ENCODE measurements at places on chromosomes 7 and 10.

DNA sequence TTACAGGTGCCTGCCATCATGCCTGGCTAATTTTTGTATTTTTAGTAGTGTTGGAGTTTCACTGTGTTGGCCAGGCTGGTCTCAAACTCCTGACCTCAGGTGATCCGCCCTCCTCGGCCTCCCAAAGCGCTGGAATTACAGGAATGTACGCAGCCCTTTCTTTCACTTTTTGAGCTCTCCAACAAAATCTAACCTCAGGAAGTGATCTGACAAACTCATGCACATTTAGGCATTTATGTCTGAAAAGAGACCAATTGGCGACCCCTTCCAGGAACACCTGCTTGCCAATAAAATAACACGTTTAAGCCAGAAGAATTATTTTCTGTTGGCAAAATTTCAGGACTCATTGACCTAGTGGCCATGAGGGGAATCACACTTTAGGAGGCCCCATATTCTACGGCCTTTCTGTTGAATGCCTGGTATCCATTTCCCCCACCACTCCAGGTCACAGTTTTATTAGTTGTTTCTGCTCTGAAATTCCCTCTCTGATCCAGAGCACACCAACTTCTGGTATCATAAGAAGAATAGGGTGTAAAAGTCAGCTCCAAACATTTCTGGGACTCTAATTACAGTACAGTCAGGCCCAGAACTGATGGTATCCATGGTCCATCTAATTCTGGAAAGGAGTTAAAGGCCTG, 65.8 kb upstream of the FRMD4A start:
- DNase-seq = no peak

GRCh38 chr7:132446260-132446659, 130.0 kb downstream of the PLXNA4 start:
- DNase-seq = peak; percentile 83

- DNase-seq = no peak
Measured at GRCh38 chr7:135743907-135744731, 4.5 kb downstream of the FAM180A start.

DNA sequence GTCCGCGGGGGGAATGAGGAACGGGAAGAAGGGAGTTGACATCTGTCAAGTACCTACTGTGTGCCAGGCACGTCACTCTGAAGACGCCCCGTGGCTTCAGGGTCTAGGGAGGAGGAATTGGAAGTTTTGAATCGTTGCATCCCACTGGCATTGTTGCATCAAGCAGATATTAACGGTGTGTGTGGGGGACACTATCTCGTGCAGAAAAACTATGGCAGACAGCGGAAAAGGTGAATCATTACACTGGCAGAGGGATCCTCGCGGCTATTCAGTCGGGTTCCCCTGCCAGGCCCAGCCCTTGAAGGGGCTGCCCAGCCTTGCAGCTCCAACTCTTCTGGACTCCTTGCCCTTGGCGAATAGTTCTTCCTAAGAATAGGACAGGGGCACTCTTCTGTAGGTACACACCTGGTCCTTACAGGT, 1.0 kb upstream of the KIAA1549 start:
- no peak for DNase-seq

DNA sequence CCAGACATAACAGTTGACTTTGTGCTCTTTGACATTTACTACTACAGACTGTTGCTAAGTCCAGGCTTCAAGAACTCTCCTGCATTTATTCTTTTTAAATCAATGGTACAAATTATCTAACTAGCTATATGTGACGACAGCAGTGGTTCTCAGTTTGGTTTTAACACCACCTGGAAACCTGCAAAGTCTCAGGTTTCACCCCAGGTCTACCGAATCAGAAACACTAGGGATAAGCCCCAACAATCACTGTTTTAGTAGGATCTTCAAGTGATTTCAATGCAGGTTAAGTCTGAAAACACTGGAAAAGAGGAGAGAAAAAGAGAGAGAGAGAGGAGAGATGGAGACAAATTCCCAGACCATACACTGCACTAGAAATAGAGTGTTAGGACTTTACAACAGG, 519.0 kb downstream of the PCDH15 start:
- no peak for DNase-seq

- DNase-seq = no peak
Measured at GRCh38 chr7:79988653-79989052, 146.0 kb upstream of the GNAI1 start.

DNA sequence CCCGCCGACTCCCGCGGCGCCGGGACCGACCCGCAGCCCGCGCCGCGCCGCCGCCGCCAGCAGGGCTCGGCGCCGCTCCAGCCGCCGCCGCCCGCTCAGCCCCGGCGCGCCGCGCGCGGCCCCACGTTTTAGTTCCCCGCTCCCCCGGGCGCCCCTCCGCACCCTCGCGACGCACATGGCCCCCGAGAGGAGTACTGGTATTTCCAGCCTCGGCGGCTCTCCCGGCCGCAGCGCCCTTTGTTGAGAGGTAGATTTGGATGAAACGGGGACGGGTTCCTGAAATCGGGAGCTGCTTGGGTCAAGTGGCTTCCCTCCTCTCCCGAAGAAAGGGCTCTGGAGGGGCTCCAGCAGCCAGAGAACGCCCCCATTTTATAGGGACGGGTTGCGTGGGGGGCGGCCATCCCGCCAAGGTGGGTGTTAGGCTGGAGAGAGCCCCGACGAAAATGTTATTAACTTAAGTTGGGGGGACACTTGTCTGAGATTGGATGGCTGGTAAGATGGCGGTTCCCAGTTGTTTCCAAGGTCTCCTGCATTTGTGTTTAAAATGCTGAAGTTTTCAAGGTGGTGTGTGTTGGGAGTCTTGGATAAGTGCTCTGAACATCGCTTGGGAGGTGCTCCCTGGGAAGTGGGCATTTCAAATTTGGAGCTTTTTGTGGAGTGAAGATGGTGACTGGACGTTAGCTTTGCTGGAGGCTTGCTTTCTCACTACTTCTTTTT, 1.2 kb downstream of the BMI1 start:
- DNase-seq = no peak

DNA sequence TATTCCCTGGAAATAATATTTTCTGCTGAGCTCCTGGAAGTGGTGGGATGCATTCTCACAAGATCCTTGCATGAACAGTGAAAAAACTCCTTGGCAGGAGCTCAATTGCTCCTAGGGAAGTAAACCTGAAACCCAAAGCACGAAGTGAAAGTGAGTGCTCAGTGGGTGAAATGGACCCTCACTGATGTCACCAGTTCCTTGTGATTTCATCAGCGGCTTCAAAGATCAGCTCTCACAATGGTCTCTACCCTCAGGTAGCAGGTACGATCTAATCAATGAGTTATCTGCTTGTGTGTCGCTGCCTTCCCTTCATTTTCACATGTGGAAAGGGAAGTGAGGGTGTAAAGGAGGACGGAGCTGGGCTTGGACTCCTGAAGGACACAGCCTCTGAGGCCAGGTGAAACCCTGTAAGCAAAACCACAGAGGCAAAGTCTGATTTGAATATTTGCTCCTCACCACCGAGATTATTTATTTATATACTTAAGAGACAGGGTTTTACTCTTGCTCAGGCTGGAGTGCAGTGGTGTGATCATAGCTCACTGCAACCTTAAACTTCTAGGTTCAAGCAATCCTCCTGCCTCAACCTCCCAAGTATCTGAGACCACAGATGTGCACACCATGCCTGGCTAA, 255.4 kb upstream of the LYZL1 start:
- no peak for DNase-seq

DNA sequence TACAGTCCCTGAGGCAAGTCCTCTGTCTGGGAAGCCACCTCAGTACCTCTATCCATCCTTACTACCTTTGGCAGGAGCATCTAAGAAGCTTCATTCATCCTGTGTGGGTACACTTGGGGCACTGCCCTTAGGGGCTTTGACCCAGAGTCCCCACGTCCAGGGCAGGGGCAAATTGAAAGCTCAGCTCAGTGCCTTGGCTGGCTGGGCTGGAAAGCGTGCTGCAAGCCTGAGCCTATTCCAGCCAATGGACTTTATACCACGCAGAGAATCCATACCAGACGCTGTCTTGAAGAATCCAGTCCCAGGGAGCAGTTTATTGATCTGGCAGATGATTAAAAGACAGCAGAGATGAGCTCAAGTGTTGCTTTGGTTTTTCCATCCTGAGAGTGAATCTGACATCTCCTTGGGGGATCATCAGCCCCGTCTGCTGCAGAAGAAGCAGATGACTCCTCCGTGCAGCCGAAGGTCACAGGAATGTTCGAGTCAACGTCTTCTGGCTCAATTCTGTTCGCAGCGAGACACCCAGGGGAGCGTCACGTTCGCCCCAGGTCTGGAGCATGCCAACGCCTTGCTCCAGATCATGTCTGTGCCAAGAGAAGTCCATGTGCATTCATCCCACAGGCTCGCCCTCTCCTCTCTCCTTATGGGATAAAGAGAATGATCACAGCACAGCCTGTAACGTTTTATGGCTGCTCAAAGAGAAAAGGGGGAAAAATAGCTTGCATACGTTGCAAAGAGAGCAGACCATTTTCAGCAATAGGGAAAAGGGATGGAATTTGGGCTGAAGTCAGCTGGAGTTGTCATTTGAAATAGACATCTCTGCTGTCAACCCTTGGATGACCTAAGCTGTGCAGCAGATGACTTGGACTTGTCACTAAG, 35.8 kb upstream of the LYZL1 start:
- DNase-seq = no peak

DNA sequence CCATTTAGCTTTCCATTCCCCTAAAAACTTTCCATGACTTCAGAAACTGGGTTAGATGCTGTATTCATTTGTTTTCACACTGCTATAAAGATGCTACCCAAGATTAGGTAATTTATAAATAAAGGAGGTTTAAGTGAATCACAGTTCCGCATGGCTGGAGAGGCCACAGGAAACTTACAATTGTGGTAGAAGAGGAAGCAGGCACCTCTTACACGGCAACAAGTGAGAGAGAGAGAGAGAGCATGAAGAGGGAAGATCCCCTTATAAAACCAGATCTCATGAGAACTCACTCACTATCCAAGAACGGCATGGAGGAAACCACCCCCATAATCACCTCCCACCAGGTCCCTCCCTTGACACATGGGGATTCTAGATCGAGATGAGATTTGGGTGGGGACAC, 336.8 kb downstream of the TFEC start:
- no peak for DNase-seq
